ENCODE measurements at places on chromosomes 16 and 17.

DNA sequence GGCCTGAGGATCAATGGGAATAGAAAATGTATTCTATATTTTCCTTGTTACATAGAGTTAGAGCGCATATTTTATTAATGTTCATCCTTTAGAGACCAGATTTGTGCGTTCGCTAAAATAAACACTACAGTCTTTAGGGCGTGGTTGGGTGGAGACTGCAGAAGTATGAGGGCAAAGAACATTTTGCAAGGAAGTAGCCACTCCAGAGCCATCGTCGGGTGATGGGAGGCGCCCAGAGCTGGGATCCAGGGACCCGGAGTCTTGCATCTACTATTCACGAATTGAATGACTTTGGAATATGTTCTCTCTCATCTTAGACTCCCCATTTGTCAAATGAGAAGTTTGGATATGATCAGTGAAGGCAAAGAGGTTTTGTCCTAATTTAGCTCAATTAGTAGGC, 154.2 kb upstream of the IRX6 start:
- DNase-seq: no peak

- DNase-seq: no peak
Measured at GRCh38 chr17:70153210-70153609, 16.1 kb upstream of the KCNJ2 start.

DNA sequence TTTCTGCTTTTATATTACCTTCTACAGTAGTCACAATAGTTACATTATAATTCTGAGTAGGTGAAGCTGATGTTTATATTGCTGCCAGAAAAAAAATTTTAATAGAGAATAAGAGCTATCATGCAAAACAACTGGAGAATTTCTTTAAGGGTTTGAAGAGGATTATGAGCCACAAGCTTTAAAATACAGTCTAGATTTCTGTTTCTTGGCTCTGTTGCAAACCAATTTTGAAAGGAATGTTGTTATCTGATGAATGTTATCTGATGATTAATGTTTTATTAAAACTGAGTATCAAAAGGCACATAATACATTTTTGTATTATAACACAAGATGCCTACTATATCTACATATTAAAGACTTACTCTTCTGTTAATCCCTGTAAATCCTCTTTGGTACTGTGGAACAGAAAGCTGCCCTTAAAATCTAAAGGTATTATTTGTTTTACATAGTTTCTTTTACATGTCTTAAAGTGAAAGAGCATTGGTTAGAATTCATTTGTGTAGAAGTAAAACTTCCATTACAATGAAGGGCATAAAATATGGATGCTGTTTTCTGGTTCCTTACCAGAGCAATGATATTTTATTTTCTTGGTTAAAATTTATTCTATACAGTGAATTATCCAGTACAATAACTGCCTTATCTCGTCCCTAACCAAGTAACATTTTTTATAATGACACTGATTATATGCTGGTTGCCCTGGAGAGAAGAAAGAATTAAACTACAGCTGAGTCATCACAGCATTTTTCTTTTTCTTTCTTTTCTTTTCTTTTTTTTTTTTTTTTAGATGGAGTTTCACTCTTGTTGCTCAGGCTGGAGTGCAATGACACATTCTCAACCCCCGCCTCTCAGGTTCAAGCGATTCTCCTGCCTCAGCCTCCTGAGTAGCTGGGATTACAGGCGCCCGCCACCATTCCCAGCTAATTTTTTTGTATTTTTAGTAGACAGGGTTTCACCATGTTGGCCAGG, 205.7 kb downstream of the TANC2 start:
- no peak for DNase-seq

DNA sequence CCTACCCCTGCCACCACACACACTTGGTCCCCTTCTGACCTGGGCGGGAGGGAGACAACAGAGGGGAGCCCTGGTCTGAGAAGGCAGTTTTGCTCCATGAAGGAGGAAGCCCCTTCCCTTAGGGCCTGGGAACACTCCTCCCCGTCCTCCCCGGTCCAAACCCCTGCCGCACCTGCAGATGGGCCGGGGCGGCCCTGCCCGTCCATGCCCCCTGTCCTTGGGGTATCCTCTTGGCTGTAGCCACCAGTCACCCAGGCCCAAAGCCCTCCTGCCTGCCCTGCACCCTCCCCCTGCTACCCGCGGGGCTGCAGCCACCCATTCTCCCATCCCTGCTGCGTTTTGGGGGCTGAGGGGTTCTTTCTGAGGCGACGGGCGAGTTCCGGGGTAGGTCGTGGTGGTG, 33.9 kb downstream of the GSE1 start:
- DNase-seq: no peak

DNA sequence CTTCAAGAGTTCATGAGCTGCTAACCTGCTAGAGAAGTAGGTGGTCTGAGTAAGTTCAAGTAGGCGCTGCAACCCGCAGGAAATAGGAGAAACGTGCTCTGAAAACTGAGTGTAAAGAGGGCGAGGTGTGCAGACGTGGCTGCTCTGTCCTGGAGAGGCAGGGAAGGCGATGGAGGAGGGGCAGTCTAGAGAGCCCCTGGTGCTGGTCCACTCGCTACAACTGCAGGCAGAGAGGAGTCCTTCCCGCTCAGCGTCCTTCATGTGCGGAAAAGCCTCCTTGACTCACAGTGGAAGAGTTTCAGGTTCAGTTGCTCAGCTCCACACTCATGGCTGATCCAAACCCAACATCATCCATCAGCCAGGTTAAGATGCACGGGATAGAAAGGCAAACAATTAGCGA, 12.1 kb downstream of the ABCA3 start:
- no peak for DNase-seq
